BE2C (cell line): ENCODE measurements at places on chromosomes 3 and 15.

DNA sequence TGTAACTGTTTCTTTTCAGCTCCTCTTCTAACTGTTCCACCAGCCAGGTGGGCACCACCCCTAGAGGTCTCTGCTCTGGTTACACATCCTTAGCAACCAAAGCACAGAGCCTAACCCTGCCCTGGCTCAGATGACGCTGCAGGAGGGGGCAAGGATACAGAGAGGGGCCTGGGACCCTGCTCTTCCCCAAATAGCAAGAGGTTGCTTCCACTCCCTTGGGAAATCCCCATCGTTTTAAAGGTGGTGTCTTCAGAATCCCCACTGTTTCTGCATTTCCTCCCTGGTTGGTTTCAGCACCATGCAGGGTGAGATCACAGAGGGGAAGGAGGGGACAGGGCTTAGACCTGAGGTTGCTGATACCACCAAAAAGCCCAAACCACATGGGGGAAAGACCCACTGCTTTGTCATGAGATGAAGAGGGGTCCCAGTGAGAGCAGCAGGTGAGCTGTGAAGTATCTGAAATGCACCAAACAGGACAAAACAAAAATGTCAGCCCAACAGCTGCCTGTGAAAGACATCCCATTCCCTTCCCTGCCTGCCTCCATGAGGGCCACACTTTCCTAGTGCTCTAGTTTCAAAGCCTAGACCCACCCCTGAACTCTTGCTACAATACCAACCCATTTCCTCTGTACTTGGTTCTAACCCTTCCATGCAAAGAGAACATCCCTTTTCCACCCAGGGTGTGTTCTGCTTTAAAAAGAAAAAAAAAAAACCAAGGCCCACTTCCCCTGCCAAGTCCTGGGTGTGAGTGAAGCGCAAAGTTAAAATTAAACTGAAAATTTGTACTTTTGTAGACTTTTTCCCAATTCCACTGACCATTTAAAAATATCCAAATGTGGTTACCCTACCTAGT, 29.0 kb downstream of the ANP32A start:
- no peak for DNase-seq

- peak; percentile 93 for DNase-seq
Observed at GRCh38 chr3:124558991-124559845, 171.0 kb upstream of the UMPS start.

DNA sequence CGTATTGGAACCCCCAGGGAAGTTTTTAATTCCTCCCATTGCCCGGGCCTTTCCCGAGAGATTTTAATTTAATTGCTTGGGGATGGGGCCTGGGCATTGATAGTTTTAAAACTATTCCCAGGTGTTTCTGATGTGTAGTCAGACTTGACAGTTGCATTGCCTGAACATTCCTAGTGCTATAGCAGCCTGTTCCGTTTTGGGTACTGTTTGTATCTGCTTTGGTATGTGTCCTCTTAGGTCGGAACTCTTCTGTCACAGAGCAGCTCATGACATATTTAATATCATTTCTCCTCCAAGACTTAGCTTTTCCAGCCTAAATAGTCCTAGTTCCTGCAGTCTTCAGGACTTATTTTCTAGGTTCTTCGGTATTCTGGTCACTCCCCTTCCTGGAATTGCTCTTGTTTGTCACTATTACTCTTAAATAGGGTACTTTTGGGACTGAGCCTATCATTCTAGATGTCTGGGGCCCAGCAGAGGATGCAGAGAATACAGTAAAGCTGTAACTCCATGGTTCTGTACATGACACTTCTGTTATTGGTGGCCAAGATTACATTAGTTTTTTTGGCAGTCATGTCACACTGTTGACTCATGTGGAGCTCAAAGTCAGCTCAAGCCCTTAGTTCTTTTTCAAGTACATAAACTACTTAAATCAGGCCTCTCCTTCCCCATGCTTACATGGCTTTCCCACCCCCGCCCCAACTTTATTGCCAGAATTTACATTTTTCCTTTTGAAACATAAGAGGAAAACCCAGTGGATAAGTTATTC, 81.5 kb downstream of the BBX start:
- no peak for DNase-seq

DNA sequence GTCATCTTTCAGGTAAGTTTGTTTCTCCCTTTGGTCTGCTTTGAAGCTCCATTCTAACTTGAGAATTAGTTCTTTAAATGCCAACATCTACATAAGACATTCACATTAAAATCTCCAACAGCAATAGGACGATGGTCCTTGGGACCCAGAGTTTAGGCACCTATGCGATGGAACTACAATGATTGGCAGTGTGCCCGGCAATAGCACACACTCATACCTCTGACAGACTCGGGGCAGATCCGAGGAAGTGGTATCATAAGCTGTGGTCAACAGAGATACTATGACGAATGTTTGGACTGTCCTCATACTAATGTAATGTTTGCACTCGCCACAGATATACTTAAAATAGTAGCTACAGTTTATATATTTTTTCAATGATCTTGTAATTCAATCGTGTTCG, 34.2 kb upstream of the NR2F2 start:
- DNase-seq = no peak

GRCh38 chr15:35293353-35294130, 208.4 kb upstream of the NANOGP8 start:
- DNase-seq = no peak

- DNase-seq = no peak
Observed at GRCh38 chr3:140585828-140586227, 92.0 kb upstream of the TRIM42 start.

DNA sequence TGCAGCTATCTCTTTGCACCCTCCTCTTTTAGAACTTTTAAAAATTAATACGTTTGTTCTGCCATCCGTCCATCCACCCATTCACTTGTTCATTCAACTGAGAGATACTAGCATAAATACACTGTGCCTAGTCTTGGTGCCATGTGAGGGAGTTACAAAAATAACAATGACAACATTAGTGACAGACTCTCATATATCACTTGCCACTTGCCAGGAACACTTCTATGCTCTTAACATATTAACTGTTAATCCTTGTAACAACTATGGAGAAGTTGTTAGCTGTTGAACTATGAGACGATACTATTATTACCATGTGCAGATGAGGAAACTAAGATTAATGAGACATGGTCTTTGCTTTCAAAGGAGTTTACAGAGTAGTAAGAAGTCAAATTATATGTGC, 33.6 kb downstream of the RPL39L start:
- no peak for DNase-seq

DNA sequence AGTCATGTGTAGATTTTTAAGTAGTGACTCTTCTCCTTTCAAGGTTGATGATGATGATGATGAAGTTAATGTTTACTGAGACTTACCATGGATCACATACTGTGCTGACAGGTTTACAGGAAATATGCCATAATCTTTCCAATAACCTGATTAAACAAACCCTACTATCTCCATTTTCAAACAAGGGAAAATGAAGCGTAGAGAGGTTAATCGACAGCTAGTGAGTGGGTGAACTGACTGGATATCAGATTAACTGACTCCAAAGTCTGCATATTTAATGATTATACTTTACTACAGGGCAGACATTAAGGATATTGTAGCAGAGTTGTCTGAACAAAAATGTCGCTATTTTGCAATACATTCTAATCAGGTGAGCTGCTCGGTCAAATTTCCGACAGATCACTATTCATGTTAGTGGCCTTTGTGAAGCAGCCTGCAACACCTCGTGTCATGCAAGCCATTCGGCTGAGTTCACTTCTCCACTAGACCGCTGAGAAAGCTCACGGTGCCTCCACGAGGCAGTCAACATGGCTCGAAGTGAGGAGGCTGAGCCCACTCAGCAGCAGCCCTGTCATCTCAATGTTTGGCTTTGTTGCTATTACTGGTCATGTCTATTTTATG, 264.2 kb downstream of the NFKBIZ start:
- no peak for DNase-seq

GRCh38 chr3:57992452-57993213, 15.6 kb upstream of the FLNB start:
- no peak for DNase-seq

DNA sequence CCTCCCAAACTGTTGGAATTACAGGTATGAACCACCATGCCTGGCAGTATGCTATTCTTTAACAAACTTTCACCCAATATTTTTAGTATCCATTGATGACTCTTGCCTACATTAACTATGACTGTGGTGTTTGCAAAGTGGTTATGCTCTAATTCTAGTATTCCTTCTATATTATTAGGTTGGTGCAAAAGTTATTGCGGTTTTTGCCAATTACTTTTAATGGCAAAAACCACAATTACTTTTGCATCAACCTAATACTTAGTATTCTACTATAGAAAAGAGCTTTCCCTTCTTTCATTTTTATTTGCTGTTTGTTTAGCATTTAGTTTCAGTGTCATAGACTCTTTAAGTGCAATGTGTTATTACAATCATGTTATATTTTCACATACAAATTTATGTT, 760.6 kb downstream of the NR2F2 start:
- DNase-seq = no peak
